ENCODE measurements at places on chromosomes 11 and 22.

GRCh38 chr11:38384568-38384967 is 1786.5 kb upstream of the RAG2 start:
- peak; percentile 49 for DNase-seq

GRCh38 chr22:34045311-34045710 is 125.0 kb upstream of the LARGE1 start:
- no peak for DNase-seq

DNA sequence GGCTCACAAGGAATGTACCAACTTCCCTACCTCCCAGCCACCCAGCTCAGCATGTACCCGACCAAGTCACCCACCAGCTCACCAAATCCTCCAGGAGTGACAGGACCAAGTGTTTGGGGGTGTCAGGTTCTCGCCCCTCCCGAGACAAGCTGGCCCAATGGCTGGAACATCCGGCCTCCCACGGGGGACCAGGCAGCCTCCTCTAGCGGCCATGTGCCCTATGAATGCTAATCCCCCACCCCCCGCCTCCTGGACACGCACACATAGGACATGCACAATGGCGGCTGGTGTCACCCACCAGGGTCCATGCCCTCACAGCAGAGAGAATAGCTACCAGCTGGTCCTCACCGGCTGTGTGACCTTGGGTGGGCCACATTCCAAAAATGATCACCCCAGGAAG is 151.0 kb downstream of the MN1 start:
- DNase-seq = no peak

DNA sequence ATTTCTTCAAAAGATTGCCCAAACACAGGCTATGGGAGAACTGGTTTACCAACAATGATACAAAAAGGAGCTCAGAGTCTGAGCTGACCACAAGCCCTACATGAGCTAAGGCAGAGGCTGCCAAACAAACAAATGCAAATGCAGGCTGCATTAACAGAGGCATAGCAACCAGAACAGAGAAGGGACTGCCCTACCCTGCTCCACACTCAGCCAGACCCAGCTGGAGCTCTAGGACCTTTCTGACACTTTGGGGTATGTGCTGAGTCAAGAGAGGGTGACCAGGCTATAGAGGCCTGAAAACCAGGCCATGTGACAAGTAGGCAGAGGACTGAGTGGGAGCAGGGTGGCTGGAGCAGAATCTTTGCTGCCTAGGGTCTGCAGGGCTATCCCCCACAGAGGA is 17.8 kb upstream of the P2RY2 start:
- DNase-seq = no peak

GRCh38 chr11:73271936-73272679 is at the start of gene P2RY6:
Gene P2RY6 (plus strand): TSS chr11:73272338. CDS start chr11:73296519, 24,181 bp downstream.
- peak; percentile 84 for DNase-seq

DNA sequence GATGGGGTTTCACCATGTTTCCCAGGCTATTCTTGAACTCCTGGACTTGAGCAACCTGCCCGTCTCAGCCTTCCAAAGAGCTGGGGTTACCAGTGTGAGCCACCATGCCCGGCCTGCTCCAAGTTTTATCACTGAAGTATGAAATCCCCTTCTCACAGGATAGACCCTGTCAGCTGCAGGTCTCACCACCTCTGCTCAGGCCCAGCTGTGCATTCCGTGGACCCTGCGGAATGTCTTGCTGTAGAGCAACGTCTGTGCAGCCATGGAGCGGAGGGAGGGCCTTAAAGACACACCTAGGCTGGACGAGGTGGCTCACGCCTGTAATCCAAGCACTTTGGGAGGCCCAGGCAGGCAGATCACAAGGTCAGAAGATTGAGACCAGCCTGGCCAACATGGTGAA is 625.4 kb downstream of the BRD1 start:
- DNase-seq = no peak

DNA sequence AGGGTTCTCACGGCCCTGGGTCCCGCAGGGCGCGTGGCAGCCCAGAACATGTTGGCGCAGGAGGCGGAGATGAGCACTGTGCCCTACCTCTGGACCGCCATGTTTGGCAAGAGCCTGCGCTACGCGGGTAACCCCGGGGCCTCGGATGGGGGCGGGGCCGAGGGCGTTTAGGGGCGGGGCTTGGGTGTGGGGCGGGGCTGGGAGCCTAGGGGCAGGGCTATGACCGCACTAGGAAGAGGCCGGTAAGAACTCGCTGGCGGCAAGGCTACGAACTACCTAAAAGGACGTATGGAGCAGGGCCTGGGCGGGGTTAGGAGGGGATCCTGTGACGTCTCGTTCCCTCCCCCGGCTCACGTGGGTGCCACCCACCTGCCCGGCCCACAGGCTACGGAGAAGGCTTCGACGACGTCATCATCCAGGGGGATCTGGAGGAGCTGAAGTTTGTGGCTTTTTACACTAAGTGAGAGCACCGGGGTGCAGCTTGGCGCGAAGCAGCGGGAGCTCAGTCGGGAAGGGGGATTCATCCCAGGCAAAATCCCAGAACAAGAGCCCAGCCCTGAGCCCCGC is 2.8 kb upstream of the LZTR1 start:
- DNase-seq = peak; percentile 69

DNA sequence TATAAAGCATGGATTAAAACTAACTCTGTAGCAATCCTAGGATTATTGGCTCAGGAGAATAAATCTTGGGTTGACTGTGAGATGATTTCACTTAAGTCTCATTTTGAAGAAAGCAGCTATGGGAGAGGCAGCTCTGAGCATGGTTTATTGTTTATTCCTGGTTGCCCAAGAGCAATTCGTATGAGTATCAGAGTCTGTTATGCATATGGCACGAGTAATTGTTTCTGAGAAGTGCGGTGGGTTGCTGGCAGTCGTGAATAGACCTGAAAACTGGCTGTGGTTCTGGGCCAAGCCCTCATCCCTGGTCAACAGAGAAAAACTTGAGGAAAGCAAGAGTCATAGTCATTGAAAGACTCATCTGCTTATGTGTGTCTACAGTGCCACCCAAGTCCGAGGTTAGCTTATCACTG is 26.8 kb downstream of the DIXDC1 start:
- DNase-seq = no peak

GRCh38 chr22:40668611-40669411 is 10.5 kb upstream of the MCHR1 start:
- peak; percentile 80 for DNase-seq

DNA sequence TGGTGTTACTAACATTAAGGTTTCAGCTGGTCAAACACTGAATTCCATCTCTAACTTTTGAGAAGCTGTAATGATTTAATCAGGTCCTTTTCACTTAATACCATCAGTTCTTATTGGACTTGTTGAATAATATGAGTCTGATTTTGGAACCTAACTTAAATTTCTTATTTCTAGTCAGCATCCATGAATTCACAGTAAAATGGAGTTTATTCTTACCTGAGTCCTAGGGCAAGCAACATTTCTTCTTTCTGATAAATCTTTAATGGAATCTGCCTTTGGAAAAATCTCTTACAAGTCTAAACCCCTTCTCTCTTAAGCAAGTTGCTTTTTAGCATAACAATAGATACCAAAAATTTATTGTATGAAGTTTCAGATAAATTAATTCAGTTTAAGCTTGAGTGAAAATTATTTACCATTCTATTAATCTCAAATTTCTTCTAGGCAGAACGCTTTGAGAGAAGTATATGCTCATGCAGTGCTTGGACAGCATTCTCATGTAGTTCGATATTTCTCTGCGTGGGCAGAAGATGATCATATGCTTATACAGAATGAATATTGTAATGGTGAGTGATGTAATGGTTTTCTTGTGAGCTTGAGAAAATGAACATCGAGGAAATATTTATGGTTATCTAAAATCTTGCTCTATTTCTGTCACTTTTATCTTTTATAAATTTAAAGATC is 3.4 kb downstream of the WEE1 start:
- DNase-seq = no peak

GRCh38 chr11:131350872-131351271 is 19.5 kb upstream of the NTM start:
- DNase-seq = no peak

GRCh38 chr11:93084727-93085505 is 112.9 kb downstream of the SLC36A4 start:
- no peak for DNase-seq

- DNase-seq = no peak
Measured at GRCh38 chr11:41413843-41414242, 45.6 kb downstream of the LRRC4C start.

GRCh38 chr11:88697139-88697538 is 359.6 kb upstream of the CTSC start:
- no peak for DNase-seq

DNA sequence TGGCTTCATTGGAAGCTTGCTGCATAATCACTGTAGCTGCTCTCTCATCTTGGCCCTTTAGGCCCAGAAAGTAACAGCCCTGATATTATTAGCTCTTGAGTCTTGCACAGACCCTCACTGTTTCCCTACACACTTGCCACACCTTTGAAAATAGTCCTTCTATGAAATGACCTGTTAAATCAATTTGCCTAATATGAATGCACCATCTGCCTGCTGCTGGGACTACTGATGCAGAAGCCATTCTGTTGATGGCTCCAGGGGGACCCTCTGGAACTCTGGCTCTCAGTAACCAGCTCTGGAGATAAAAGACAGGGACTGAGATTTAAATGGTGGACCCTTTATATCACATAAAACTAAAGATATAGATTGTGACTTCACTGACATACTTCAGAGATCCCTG is 14.7 kb upstream of the AMPD3 start:
- no peak for DNase-seq

DNA sequence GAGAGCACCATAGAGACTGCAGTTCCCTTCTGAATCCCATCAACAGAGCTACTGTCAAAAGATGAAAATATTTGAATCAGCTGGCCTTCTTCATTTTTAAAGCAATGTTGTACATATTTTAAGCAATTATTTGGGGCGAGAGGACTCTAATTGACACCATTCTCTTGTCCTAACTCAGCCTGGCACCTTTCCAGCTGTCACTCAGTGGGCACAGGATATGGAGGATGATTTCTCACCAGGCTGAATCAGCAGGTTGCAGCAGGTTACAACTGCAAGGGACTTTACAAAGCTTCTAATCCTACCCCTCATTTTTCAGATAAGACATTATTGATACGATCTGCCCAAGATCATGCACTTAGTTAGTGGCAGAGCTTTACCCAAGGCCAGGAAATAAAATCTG is 11.9 kb upstream of the WT1 start:
- no peak for DNase-seq

GRCh38 chr11:24457985-24458384 is 38.9 kb upstream of the LUZP2 start:
- DNase-seq = no peak

- DNase-seq = peak; percentile 32
Measured at GRCh38 chr22:41289671-41290070, 3.7 kb upstream of the RANGAP1 start.

GRCh38 chr11:120863359-120863758 is 160.5 kb upstream of the TBCEL start:
- no peak for DNase-seq

- no peak for DNase-seq
Measured at GRCh38 chr22:42805016-42805997, 51.8 kb downstream of the ARFGAP3 start.

DNA sequence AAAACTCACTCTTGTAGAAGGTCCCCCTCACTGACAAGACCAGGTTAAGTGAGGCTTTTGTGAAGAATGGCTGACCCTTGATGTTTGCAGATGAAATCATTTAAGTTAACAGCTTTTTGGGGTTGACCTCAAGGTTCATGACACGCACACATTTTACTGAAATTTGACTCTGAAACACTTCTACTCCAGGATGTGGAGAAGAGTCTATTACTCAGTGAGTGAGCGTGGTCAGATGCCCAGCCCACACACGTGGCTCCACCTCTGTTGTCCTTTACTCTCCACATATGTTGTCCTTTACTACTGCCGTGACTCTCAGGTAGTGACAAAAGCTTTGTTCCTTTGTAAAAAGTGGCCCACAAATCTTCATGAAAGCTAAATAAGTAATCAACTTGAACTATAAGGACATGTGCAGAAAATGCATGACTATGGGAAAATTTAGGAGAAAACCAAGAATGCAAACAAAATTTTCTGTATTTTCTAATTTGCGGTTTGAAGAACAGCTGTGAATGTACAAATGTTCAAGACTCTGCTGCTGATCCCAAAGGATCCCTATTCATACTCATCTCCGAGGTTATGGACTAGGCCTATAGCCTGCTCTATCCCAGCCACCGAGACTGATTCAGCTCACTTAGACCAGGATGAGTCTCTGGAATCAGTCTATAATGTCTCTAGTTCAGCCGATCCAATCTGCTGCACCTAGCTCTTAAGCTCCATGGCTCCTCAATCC is 22.4 kb downstream of the XRRA1 start:
- DNase-seq = peak; percentile 65

DNA sequence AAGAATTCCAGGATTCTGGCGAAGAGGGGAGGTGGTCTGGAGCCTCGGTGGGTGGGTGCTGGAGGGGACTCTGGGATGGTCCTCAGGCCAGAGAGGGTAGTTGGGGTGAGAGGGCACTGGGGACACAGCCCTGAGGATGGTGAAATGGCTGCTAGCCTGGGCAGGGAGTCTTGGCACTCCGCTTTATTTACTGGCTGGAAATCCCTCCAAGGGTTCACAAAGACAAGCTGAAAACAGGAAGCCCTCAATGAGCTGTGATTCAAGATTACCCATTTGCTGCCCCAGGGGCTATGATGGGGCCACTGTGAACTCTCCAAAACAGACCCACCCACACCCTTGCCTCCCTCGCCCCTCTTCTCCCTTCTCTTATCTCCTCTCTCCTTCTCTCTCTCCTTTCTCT is 71.9 kb downstream of the FBXO7 start:
- DNase-seq = peak; percentile 29

GRCh38 chr11:110076371-110076965 is 16.7 kb upstream of the ZC3H12C start:
- peak; percentile 74 for DNase-seq

DNA sequence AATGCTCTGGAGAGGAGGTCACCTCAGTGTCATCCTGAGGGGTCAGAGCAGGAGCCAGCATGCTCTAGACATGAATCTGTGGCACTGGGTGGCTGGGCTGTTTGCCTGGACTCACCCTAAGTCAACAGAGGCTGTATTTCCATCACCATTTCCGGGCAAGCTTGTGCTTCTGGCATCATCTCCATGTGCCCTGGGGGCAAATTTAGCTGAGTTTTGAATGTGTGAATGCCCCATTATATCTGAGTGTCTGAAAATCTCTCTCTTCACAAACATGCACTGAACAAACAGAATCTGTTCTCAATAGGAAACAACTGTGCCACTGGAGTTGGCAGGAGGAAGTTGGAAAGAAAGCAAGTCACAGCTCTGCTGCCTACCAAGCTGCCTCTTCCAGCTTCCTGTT is 356.2 kb downstream of the GRM5 start:
- DNase-seq = peak; percentile 20

- peak; percentile 24 for DNase-seq
Measured at GRCh38 chr11:92978271-92979111, 9.0 kb downstream of the MTNR1B start.

- DNase-seq = no peak
Measured at GRCh38 chr11:129391821-129392220, 16.2 kb downstream of the BARX2 start.

Measured in EL (cell line).